ENCODE measurements at places on chromosomes 1 and 21.

- no peak for DNase-seq
Observed at GRCh38 chr1:205343431-205344065, 13.2 kb downstream of the KLHDC8A start.

- DNase-seq = no peak
Observed at GRCh38 chr1:214582289-214582891, 20.6 kb upstream of the CENPF start.

DNA sequence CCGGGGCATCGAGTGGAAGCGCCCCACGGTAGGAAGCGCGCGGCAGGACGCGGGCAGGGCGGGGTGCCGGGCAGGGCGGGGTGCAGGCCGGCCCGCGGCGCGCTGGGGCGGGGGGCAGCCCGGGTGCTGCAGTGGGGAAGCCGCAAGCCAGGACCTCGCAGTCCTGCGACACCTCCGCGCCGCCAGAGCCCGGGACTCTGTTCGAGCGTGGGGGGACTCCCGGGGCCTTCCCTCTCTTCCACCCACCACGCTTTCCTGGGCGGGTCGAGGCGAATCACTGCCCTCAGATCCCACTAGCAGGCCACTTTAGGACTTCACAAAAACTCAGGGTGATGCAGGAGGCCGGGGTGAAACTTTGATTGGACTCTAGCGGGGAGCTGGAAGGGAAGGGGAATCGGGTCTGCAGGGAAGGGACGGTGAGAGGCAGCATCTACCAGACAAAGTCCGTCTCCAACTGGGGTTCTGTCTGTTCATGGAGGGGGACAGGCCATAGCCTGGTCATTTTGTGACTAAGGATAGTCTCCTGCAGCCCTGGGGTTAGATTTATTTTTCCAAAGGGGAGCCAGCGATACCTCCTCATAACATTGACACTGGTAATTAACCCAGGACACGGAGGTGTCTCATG is 623 bp downstream of the CAPN2 start:
- DNase-seq = no peak

- no peak for DNase-seq
Observed at GRCh38 chr1:225481738-225482137, 53.9 kb upstream of the LBR start.

GRCh38 chr1:28265577-28265976 is 6.3 kb downstream of the SESN2 start:
- DNase-seq = no peak

DNA sequence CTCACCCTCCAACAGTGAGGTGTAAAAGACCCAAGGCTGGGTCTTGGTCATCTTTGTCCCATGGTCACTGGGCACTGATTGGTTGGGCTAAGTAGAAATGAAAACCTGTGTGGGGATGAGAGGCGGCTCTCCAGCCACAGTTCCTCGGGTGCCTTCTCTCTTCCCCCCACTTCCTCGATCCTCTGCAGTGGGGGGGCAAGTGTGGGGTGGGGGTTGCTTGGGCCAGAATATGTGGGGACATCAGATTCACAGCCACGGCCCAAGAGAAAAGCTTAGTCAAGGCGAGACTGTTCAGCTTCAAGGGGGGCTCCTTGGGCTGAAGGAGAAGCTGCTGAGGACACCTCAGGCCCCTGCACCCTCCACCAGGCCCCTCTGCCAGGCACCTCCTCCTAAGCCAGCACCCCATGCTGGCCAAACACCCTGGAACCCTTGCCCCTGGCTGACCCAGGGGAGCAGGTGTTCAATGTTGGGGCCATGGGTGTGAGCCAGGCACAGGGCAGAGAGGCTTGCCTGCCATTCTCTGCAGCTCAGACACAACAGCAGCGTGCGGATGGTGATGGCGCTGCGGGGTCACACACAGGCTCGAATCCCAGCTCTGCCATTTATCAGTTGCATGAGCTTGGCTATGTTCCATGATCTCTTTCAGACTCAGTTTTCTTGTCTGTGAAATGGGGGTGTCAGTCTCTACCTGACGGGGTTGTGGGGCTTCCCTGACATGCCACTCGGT is 21.0 kb upstream of the TNFRSF1B start:
- no peak for DNase-seq

DNA sequence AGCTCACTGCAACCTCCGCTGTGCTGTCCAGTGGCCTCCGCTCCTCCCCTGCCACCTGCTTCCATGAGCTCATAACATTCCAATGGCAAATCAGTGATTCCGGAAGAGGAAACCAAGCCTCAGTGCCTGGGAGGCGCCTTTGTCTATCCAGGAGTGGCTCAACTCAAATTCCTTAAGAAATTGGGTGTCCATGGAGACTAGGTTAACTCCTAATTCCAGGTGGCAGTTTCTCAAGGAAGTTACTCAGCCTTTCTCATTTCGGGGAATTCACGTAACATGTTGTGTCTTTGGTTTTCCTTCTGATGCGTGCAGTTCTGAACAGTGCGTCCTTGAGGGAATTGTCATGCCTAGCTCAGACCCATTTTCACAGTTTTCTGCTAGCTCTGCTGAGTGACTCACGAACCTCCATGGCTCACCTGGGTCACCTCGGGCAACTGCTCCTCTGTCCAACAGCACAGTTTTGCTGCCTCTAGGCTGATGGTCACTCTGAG is 89.9 kb upstream of the DSCAM start:
- DNase-seq = no peak

- DNase-seq = no peak
Observed at GRCh38 chr1:159922511-159923202, 2.6 kb downstream of the TAGLN2 start.

GRCh38 chr1:78687914-78688313 is 38.3 kb downstream of the IFI44 start:
- DNase-seq = no peak

GRCh38 chr1:46818591-46818990 is 19.7 kb downstream of the CYP4B1 start:
- DNase-seq = no peak

GRCh38 chr1:171206204-171206977 is 21.3 kb downstream of the FMO2 start:
- no peak for DNase-seq

GRCh38 chr1:92601044-92601443 is 114.3 kb upstream of the GFI1 start:
- no peak for DNase-seq
